Activated naive CD4-positive, alpha-beta T cell treated with anti-CD3 and anti-CD28 coated beads for 36 hours (primary cell): ENCODE measurements at places on chromosomes 2 and 18. TPM values are rescaled to one million over a fixed set of nuclear protein-coding genes. Genes with fewer than 3 reads are reported as not detected.

ACTG2 gene
- not detected for total RNA-seq

MC2R gene
- total RNA-seq: not detected

LIMS4 gene
- 1.6 TPM for total RNA-seq

DNA sequence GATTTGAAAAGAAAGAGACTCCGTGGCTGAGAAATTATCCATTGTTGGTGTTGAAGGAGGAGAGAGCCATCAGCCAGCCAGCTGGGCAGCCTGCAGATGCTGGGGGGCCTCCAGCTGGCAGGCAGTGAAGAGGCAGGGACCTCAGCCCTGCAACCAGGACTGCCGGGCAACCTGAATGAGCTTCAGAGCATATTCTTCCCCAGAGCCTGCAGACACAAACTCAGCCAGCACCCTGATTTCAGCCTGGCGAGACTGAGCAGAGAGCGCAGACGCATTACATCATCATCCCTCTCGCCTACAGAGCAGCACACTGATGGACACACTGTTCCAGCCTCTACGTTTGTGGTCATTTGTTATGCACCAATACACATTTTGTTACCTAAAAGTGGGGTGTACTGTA is 150.7 kb upstream of the RAB6C start:
- peaks cover 2% of the 10 kb centered on the region for H3K27me3 ChIP-seq
- no peak for DNase-seq
- H3K4me3 ChIP-seq: no peak overlapping the region
- H3K27ac ChIP-seq: no peak overlapping the region

DNA sequence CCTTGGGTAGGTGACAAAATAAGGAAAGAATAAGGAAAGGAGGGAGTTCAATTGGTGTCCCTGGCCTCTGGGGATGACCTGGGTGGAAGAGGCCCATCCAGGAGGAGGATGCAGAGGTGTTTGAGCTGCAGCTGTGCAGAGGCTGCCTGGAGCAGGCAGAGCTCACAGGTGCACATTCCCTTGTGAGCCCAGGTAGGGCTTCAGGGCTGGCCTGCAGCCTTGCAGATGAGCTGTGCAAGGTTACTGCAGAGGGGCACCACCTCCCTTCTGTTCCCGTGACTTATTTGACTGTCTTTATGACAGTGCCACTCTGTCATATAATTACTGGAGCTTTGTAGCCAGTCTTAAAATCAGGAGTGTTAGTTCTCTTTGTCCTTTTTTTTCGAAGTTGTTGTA is 263.2 kb upstream of the HS6ST1 start:
- H3K4me1 ChIP-seq: no peaks in the 10 kb centered on the region
- no peaks in the 10 kb centered on the region for H3K36me3 ChIP-seq

GRCh38 chr18:36633961-36634412 is 194.8 kb downstream of the TPGS2 start:
- no peak for DNase-seq
- H3K36me3 ChIP-seq: no peaks in the 10 kb centered on the region
- H3K4me1 ChIP-seq: no peaks in the 10 kb centered on the region
- no peak overlapping the region for H3K4me3 ChIP-seq
- peaks cover 8% of the 10 kb centered on the region for H3K27me3 ChIP-seq
